ENCODE measurements at places on chromosomes 12 and 14.
A peak's percentile ranks its signal among the peaks of the same experiment; 100 is the strongest.

DNA sequence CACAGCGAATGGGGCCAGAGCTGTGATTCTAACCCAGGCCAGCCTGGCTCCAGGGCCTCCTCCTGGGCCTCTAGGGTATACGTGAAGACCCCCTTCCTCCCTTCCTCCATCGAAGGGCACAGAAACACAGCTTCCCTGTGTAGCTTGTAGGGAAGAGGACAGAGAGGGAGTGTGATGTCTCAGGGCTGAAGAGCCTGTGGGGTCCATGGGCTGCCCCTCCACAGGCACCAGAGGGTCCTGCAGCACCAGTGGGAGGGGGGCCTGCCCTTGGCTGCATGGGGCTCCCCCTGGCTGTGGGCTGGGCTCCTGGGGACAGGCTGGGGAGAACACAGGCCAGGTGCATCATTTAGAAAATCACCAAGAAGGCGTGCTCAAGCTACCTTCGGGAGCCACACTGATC is 178.5 kb downstream of the CALM1 start:
- DNase-seq = no peak

DNA sequence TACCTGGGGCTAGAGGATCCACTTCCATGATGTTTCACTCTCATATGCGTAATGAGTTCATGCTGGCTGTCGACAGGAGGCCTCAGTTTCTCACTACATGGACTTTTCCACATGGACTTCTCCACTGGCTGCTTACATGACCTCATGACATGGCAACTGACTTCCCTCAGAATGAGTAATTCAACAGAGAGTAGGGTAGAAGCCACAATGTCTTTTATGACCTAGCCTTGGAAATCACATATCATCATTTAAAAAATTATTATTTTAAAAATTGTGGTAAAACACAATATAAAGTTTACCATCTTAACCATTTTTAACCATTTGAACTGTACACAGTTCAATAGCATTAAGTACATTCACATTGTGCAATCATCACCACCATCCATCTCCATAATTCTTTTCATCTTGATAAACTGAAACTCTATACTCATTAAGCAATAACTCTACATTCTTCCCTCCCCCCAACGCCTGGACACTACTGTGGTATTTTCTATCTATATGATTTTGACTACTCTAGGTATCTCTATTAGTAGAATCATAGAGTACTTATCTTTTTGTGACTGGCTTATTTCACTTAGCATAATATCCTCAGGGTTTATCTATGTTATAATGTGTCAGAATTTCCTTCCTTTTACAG is 144.5 kb downstream of the TGFB3 start:
- no peak for DNase-seq

DNA sequence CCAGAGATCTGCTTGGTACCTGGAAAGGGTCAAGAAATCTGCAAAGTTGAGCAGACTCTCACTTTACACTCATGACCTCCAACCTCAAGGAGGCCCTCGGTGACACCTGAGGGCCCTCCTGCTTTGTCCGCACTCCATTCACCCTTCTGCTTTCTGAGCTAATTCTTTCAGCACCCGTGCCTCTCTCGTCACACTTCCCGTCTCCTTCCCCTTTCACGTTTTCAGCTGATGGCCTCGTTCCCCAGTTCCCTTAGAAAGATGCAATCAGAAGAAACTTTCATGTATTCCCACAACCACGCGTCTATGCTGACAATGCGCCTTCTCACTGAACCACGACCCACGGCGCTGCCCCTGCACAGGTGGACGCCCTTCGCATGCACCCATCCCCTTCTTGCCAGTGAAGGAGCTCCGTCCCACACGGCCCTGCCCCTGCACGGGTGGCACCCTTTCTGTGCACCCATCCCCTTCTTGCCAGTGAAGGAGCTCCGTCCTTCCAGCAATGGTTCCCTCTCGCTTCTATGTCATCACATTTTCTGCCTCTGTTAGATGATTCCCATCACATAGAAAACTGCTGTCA is 340.1 kb upstream of the FKBP4 start:
- DNase-seq = no peak

DNA sequence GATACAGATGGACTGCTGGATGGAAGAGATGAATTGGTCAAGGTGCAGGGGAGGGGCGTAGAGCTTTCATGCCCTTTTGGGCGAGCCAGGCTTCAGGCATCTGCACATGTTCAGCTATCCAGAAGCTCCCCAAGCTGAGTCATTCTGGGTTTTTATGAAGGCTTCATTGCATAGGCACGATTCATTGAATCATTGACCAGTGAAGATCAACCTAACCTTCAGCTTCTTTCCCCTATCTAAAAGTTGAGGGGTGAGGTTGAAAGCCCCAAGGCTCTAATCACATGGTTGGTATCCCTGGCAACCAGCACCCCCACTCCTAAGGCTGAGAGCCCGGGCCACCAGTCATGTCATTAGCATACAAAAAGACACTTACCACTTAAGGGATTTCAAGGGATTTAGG is 36.3 kb downstream of the RPS29 start:
- no peak for DNase-seq

GRCh38 chr12:131112021-131112420 is 158.3 kb downstream of the ADGRD1 start:
- DNase-seq = no peak

- DNase-seq = peak; percentile 1
Measured at GRCh38 chr14:51547260-51547659, 104.5 kb upstream of the FRMD6 start.

DNA sequence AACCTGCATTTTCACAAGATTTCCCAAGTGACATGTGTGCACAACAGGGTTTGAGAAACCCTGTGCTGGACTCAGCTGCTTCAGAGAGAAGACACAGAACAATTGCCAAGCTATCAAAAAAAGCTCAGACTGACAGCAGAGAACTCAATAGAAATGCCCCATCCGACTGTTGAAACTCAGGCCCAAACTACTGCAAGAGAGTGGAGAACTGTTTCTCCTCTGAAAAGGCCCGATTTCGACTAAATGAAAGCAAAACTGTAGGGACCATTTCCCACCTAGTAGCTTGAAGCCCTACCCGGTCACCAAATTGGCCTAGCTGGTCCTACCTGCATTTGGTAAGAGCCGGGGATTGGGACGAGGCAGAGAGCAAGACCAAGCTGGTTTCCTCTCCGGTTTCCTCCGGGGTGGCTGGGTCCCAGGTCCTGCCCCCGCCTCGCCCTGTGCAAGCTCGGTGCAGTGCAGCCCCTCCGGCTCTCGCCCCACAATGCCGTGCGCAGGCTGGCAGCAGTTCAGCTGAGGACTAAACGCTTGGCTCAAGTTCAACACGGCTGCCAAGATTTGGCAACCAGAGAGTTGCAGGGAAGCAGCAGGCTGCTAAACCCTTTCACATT is 1180.6 kb downstream of the VRK1 start:
- DNase-seq = no peak

- no peak for DNase-seq
Measured at GRCh38 chr14:52397844-52398243, 83.7 kb downstream of the PTGER2 start.

- no peak for DNase-seq
Measured at GRCh38 chr14:74207943-74208342, 31.3 kb upstream of the VSX2 start.

DNA sequence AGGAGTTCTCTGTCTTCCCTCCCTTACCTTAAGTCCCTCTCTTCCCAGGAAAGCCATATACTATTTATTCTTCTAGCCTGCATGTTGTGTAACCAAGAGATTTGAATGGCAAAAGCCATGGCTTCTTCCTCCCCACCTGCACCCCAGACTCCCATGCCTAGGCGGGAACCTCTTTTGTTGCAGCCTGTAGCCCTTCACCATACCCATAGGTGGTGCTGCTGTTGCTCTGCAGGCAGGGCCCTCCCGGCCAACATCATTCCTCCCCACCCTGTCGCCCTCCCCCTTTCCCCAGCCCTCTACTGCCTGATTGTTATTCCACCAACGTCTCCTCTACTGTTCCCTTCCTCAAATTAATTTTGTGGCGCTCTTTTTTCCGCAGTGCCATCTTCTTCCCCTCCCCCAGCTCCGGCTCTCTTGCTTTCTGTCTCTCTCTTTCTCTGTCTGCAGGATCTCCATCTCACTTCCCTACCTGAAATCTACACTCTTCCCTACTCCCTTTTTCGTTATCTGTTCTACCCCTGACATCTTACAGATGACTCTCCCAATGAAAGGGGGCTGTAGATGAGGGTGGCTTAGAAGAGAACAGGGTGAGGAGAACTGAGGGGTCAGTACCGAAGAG is 13.8 kb downstream of the NGDN start:
- no peak for DNase-seq

DNA sequence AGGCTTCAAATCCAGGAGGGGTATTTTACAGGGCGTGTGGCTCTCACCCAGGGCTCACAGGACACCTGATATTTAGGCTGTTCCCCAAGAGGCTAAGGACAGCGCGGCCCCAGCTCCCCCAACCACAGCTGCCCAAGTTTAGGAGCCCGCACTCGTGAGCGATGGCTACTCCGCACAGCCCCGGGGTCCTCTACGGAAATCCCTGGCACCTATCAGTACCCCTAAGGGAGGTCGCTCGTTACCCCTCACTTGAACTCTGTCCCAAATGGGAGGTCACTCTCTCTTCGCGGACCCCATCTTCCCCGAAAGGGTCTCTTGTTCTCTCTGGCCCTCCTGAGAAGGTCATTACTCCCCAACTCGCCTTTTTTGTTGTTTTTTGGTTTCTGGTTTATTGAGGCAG is 708 bp upstream of the P2RX4 start:
- DNase-seq = no peak

GRCh38 chr14:71651228-71651627 is 281.0 kb upstream of the RGS6 start:
- no peak for DNase-seq

- DNase-seq = no peak
Measured at GRCh38 chr14:60253649-60254048, 4.6 kb downstream of the PPM1A start.

DNA sequence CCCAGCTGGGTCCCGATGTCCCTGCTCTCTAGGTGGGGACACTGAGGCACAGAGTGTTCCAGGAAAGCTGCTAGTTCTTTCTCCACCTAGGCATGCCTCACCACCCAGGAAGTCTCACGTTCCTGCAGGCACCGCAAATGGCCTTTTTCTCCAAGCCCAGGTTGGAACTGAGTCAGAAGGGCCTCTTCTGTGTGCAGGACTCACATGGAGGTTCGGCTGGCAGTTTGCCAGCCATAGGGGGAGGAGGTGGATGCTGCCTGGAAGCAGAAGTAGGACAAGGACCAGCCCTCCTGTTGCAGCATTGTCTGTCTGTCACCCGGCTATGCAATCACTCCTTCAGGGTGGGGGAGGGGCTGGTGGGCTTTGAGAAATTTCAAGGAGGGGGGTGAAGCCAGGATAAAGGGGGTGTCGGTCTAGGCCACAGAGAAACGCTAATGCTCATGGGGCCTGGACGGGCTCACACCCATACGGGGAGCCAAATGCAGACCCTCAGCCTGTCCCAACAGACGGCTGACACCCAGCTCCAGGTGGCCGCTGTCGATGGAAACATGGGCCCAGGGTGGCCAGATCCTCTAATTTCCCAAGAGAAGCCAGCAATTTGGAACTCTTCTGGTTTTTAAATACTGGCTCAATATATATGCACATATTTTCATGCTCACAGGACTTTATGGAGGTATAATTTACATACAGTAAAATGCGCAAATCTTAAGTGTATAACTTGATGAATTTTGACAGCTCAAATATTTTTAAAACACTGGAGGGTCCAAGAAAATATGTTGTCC is 120.5 kb downstream of the PHETA1 start:
- DNase-seq = no peak

GRCh38 chr14:33848706-33849454 is 102.0 kb downstream of the EGLN3 start:
- no peak for DNase-seq
